Glutamatergic neuron (in vitro differentiated cells): ENCODE measurements at places on chromosomes 16 and 17.
A peak's percentile ranks its signal among the peaks of the same experiment; 100 is the strongest.

DNA sequence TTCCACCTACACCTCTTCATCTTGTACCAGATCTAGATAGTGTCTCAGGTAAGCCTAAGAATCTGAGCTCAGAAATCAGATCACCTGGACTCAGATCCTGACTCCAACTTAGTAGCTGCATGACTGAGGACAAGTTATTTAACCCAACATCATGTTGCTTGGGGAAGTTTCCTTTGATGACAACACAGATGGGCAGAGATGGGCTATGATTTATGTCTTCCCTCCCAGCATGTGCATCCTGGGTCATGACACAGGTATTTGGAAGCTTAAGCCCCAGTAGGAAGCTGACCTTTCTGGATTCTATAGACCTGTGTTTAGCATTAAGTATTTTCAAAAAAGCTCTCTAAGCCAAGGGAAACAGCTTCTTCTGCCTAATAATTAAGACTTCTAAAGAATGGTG is 12.4 kb upstream of the HEATR6 start:
- DNase-seq: no peak

DNA sequence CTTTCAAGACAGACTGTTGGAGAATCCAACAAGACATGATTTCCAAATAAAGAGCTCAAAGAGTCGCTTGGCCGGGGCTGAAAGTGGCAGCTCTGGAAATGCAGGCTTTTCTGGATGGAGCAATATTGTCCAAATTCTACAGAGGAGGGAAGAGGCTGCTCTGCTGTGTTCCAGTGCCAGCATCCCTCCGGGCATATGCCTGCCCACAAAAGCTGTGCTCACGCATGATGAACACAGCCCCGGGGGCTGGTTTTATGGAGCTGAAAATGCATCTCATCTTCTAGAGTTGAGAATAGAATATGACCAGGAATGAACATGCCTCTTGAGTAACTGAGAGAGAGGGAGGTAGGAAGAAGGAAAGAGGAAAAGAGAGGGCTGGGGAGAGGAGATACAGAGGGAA is 74.7 kb upstream of the TOX3 start:
- DNase-seq: no peak

DNA sequence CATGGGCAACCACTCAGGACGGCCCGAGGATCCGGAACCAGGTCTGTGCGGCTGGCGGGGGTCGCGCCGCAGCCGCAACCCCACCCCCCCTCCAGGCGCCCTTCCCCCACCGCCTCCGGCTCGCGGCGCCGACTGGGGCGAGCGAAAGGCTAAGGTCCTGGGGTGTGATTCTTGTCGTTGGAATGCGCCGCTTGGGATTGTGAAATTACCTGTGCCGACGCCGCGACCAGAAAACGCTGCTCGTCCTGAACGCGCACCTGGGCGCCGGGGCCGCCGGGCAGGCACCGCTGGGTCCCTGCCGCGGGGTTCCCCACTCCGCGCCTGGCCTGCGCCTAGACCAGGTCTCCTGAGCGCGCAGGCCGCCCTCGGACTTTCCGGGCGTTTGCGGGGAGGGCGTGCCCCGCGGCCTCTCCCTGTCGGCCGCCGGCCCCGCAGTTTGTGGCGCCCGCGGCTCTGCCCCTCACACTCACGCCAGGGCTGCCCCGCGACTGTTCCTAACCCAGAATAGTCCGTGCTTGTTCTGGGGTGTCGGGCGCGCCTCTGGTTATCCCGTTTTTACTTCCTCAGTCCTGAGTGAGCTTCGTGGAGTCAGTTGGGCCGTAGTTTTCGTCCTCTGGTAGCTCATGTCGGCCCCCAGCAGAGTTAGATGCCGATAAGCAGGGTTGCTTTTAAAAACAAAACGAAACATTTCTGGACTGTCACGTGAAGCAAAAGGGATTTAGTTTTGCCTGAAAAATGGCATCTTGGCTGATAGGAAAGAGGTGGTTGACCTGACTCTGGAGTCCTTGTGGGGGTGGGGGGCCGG is 147.2 kb downstream of the SPECC1 start:
- peak; percentile 58 for DNase-seq

DNA sequence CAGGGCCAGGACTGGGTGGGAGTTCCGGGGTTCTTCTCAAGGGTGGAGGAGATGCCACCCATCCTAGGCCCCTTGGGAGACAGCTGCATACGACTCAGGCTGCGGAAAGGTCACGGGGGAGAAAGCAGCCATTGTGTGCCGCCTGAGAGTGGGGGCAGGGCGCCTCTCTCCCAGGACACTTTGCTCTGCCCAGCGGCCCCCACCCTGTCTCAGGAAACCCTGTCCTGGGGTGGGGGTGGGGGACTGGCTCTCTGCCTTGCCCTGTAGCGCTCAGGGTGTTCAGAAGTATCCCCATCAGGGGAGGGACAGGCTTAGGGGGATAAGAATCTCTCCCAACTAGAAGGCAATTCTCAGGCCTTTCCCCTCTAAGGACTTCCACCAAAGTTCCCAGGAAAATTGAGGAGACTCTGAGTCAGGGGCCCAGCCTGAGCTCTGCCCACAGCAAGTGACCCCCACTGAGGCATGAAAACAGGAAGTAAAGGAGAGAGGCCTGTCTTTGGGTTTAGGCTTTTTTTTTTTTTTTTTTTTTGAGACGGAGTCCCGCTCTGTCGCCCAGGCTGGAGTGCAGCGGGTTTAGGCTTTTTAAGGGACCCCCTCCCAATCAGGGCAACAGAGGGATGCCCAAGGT is 4.9 kb downstream of the GIT1 start:
- DNase-seq: no peak

GRCh38 chr16:11893571-11893970 is 22.2 kb downstream of the GSPT1 start:
- no peak for DNase-seq

DNA sequence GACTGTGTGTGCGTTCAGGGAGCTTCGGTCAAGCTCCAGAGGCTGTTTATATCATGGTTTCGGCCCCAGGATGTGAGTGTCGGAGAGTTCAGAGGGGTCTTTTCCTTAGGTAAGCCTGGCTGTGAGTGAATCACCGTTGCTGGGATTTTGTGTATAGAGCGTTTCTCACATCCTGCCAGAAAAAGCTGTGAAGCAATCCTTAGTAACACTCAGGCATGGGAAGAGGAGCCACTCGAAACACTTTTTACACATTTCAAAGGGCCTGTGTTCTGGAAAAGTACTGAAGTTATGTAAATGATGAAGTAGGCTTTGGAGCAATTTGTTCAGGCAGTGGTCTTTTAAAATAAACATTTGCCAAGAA is 662 bp downstream of the PGS1 start:
- DNase-seq: no peak

DNA sequence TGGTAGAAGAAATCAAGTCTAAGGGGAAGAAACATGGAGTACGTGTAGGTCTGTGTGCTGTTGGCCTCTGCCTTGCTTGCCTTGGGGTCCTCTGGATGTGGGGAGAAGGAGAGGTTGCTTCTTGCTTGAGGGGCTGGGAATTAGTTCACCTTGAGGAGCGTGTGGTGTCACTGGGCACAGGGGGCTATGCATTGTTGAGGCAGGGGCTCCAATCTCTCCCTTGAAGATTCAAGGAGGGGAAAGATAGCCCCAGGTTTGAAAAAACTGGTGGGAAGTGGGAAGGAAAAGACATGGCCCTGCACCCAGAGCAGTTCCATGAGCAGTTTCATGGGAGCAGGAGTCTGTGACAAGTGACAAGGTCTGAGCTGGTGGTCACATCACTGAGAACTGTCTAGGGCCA is 103.4 kb downstream of the CYLD start:
- no peak for DNase-seq

DNA sequence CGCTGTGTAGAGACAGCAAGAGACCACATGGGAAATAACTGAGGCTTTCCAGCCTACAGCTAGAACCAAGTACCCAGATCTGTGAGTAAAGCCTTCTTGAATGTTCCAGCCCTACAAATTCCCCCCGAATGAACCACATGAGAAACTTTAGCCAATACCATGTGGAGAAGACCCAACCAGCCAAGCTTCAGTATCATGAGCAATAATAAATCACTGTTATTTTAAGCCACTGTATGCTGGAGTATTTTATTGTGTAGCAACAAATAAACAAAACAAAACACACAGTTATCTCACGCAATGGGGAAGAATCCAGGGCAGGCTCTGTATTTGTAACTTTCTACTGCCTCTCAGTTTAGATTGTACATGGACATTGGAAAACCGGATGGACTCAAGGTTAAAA is 426.2 kb downstream of the CDH11 start:
- no peak for DNase-seq

DNA sequence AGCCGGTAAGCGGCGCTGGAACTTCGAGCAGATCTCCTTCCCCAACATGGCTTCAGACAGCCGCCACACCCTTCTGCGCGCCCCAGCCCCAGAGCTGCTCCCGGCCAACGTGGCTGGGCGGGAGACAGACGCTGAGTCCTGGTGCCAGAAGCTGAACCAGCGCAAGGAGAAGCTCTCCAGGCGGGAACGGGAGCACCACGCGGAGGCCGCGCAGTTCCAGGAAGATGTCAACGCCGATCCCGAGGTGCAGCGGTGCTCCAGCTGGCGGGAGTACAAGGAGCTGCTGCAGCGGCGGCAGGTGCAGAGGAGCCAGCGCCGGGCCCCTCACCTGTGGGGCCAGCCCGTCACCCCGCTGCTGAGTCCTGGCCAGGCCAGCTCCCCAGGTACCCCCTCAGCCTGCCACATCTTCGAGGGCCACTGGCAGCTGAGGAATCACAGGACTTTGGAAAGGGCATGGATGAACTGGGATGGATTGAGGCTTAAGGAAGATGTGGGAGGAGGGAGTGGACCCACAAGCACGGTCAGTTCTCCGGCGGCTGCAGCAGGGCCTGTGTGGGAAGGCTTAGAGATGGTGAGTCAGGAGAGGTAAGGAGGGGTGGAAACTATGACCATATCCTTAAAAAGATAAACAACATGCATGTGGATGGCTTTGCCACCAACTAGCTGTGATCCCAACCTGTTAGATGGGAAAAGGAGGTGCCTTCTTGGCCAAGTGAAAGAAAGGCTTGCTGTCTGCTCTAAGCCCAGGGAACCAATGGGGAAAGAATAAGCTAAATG is 3.4 kb upstream of the LLGL2 start:
- DNase-seq: no peak

DNA sequence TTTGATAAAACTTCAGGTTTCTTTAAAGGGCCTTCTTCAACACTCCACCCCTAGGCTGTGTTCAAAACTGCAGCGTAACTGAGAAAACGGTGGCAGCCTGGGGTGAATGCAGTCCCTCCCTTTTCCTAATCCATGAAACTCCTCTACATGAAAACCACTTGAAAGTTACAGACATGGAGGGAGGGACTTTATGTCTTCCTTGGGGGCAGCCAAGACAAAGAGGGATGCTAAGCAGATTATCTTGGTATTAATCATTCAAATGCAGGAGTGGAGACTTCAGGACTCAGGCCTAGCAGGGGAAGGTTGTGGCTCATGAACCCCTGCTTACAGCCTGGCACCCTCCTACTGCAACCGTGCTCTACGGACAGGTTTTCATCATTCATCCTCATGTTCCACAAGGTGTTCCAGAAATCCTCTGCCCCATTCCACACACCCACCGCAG is 46.8 kb downstream of the RNF112 start:
- DNase-seq: no peak

GRCh38 chr17:55760643-55761355 is 9.9 kb downstream of the PCTP start:
- DNase-seq: no peak

- DNase-seq: peak; percentile 87
Measured at GRCh38 chr16:57757326-57757786, 21.8 kb downstream of the KATNB1 start.

- no peak for DNase-seq
Measured at GRCh38 chr17:4054446-4054845, 88.4 kb downstream of the ZZEF1 start.

DNA sequence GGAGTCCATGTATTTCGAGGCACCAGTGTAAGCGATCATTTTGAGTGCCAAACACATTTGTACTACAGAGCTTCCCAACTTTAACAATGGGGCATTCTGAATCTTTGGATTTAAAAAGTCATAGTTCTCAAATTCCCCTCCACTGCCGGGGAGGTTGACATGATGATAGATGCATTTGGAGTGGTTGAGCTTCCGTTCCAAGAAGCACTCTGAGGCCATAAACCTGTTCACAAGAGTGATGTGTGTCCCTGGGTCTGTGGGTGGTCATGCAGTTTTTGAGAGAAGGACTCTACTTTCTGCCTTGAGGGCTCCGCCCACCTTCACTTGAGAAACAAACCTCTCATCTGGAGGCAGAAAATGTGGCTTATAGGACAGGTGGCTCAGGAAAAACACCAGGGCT is 43.7 kb downstream of the IRX5 start:
- DNase-seq: no peak

GRCh38 chr17:15462976-15463772 is 4.2 kb downstream of the CDRT4 start:
- DNase-seq: no peak

DNA sequence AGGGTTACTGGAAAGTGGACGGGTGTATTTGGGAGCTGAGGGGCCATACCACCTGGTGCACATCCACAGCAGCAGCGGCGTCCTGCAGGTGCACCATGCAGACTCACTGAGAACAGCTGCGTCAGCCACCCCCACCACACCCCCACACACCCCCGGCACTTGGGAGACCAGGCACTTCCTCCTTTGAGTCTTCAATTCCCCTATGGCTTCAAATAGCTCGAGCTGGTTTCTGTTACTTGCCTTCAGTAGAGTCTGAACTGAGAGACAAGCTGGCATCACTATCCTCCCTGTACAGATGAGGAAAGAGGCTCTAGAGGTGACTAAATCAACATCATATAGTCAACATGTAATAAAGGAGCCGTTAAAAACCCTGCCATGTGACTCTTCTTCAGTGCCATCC is 15.4 kb downstream of the CUEDC1 start:
- DNase-seq: no peak

- no peak for DNase-seq
Measured at GRCh38 chr16:23611936-23612335, 15.8 kb upstream of the NDUFAB1 start.

- no peak for DNase-seq
Measured at GRCh38 chr16:12153662-12154061, 177.1 kb downstream of the SNX29 start.

DNA sequence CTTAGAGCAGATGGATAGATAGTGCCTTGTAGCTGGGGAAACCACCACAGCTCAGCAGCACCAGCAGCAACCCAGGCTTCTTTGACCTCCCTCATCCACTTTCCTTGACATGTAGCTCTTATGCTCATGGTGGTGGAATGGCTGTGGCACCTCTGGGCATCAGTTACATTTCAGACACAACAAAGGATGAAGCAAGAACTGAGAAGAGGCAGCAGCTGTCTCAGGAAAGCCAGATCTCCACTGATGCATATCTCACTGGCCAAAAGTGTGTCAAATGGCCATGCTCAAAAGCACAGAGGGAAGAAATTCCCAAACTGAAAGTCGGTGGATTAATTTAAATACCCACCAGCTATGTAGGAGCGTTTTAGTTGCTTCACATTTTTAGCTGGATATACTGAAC is 671.4 kb upstream of the SALL1 start:
- no peak for DNase-seq

DNA sequence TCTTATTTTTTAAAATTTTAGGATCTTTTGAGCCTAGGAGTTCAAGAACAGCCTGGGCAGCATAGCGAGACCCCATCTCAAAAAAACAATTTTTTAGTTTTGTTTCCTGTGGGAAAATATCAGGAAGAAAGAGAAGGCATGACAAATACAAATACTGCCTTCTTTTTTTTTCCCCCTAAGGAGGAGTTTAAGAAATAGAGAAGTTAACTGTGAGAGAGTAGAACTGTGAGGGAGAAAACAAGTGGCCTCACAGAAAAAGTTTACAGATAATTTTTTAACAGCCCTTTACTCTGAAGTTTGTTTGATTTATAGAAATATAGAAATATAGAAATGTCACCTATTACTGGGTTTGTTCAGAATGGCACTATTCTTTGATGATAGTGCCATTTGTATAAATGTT is 21.1 kb downstream of the TTYH2 start:
- DNase-seq: no peak

GRCh38 chr16:11634312-11634711 is 33.9 kb upstream of the SNN start:
- no peak for DNase-seq

- DNase-seq: no peak
Measured at GRCh38 chr16:24234737-24235136, 21.4 kb upstream of the CACNG3 start.
